ENCODE measurements at places on chromosomes 11 and 22. TPM values are rescaled to one million over a fixed set of nuclear protein-coding genes. Genes with fewer than 3 reads are reported as not detected.

Gene MYEOV
- total RNA-seq = 232 TPM

Gene APOL1
- total RNA-seq = 27.0 TPM

Gene SPI1
- not detected for total RNA-seq

Gene MS4A3
- total RNA-seq = not detected

DNA sequence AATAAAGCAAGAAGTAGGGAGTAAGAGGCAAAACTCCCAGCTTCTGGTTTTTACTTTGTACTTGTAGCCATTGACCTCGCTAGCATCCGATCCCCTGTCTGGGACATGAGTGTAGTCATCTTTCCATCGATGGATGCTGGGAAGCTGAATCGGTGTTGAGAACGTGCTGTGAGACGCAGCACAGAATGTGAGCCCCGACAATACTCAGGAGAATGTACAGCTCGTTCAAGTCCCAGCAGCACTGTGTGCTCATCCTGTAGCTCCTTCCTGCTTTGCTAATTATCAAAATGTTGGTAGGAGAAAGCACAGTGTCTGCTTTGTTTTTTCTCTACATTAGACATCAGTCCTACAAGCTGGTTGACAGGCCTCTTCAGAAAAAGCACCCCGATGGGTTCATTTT, 56.6 kb downstream of the JAM3 start:
- no peak for DNase-seq
- H3K27ac ChIP-seq = no peak overlapping the region
- H3K4me3 ChIP-seq = no peak overlapping the region
- H3K36me3 ChIP-seq = no peaks in the 10 kb centered on the region

GRCh38 chr11:82631722-82632630, 101.7 kb downstream of the FAM181B start:
- no peaks in the 10 kb centered on the region for H3K27me3 ChIP-seq
- H3K27ac ChIP-seq = no peak overlapping the region
- no peaks in the 10 kb centered on the region for H3K4me1 ChIP-seq
- no peak overlapping the region for H3K4me3 ChIP-seq

DNA sequence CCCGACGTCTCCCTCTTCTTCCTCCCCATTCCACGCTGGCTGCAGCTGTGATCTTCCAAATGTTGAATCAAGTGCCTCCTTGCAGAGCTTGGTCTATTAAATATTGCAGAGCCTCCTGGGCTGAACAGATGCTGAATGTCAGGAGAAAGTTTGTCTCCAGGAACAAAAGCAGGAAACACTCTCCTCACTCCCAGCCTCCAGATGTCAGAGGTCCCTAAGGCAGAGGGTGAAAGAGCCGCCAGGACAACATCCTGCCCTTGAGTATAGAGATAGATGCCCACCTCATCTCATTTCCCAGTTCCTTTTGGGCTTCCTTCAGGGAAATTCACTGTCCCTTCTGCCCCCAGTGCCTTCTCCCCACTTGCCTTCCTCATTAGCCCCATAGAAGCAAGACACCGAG, 40.8 kb upstream of the IGSF9B start:
- DNase-seq = no peak
- peaks cover 83% of the 10 kb centered on the region for H3K27me3 ChIP-seq
- no peaks in the 10 kb centered on the region for H3K4me1 ChIP-seq
- no peak overlapping the region for H3K4me3 ChIP-seq
- no peaks in the 10 kb centered on the region for H3K36me3 ChIP-seq

DNA sequence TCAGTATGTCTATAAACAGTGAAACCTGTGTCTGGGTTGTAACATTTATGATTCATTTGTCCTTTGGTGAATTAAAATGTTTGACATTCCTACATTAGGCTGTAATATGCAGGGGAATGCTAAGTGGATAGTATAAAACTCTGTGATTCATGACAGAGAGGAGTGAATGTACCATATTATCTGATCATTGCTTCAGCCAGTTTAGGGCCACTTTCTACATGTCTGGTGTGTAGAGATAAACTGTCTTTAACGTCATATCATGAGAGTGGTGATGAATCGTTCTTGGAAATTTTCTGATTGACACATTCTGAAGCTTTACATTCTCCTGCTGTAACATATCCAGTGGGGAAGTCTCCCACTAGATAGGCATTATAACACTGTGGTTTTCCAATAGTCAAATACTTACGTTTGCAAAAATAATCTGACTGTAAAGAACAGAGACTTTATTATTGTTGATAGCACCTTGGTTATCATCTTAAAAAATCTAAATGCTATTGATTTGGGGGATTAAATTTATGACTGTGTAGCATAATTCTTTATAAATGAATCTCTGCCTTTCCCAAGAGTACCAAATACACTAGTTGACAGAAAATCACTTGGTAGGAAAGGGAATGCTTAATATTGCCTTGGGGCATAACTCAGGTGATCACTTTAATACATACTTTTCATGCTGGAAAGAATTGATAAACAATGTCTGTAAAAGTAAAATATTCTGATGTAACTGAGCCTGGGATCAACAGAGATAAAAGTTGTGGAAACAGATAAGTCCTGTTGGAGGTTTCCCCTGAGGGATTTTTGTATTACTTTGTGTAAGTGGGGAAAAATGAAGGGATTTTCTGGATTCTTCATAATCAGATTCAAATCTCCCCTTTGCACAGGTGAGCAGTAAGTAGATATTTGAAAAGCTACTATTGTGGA, 427.9 kb downstream of the JRKL start:
- DNase-seq = no peak
- H3K4me3 ChIP-seq = no peak overlapping the region
- H3K27ac ChIP-seq = no peak overlapping the region
- H3K4me1 ChIP-seq = no peaks in the 10 kb centered on the region

DNA sequence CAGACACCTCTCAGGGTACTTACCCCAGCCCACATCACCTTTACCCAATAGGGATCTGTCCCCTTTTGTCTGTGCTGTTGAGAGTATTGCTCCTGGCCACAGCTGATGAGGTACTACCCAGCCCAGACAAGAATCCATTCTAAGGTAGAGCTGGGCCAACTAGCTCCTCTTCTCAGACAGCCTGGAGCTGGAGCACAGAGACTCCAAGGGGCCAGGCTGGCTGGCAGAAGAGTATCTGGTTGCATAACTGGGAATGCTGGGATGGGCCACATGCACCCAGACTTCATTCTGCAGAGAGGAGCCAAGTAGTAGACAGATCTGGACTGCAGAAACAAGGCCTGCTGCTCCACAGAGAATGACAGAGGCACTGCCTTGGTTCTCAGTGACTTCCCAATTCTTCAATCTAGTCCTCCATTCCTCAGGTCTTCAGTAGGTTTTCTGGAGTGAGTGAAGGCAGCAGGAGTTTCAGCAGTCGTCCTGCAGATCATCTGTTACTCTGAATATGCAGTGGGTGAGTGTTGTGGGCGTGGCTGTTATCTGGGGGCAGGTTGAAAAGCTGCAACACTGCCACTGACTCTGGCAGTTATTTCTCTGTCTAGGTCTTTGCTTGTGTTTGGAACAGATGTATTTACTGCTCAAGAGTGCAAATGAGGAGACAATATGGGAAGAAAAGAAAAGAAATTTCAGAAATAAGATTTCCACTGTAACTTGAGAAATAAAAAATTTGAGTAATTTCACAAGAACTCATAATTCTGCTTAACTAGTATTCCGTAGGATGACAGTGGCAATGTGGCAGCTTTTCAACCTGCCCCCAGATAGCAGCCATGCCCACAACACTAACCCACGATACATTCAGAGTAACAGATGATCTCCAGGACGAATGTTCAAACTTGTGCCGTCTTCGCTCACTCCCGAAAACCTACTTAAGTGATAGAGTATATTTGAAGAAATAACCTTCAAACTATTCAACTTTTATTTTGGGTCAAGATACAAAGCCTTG, 34.9 kb downstream of the MAPK1 start:
- DNase-seq = no peak
- H3K27ac ChIP-seq = no peak overlapping the region
- no peak overlapping the region for H3K4me3 ChIP-seq
- peaks cover 7% of the 10 kb centered on the region for H3K4me1 ChIP-seq
- H3K27me3 ChIP-seq = no peaks in the 10 kb centered on the region

GRCh38 chr11:98771791-98772190, 249.0 kb upstream of the CNTN5 start:
- no peak overlapping the region for H3K27ac ChIP-seq
- no peaks in the 10 kb centered on the region for H3K27me3 ChIP-seq
- DNase-seq = no peak
- H3K4me1 ChIP-seq = no peaks in the 10 kb centered on the region
- no peak overlapping the region for H3K4me3 ChIP-seq

DNA sequence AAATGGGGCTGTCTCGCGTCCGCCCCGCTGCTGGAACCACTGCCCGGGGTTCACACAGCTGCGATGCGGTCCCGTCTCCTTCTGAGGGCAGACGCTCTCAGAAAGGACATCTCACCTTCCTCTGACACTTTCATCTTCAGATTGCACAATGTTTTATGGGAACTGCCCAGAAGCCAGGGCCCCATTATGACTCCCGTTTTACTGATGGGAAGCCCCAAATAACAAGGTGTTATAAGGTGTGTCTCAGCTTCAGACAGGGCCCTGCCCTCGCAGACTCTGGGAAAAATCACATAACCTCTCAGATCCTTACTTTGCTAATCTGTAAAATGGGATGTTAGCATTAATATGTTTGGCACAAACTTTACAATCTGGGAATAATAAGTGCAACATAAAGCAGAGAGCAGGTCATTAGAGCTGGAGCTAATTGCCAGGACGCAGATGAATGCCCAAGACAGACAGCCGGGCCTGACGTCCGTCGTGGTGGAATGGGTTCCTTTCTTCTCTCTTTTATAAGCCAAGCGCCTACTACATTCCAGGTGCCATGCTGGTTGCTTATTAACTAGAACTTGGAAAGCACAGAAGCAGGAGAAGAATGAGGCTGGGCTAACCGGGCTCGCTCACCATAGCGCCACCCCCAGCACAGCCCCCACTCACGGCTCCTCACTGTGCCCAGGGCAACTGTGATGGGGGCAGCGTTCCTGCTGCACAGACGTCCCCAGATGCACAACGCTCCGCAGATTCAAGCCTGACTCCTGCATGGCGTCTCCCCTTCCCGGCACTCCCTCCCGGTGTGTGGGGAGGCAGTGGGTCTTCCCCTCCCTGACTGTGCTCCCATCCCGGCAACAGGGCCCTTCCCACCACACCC, 43.8 kb downstream of the TRMU start:
- no peaks in the 10 kb centered on the region for H3K27me3 ChIP-seq
- H3K36me3 ChIP-seq = peaks cover 10% of the 10 kb centered on the region
- peaks cover 60% of the 10 kb centered on the region for H3K4me1 ChIP-seq
- peak overlapping the region; percentile 95 for H3K27ac ChIP-seq
- H3K4me3 ChIP-seq = no peak overlapping the region
- DNase-seq = no peak

DNA sequence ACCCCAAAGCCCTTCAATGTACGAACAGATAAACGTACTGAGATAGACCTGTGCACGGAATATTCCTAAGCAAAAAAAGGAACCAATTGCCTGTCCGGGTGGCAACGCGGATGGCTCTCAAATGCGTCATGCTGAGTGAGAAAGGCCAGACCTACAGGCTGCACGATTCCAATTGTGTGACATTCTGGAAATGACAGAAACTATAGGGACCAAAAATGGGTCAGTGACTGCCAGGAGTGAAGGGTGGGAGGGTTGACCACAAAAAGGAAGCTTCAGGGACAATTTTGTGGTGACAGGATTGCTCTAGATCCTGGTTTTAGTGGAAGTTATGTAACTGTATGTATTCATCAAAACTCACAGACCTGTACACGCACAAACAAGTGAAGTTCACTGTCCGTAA, 24.0 kb upstream of the SYT8 start:
- H3K4me1 ChIP-seq = no peaks in the 10 kb centered on the region
- no peak for DNase-seq
- no peak overlapping the region for H3K27ac ChIP-seq
- no peak overlapping the region for H3K4me3 ChIP-seq
- H3K27me3 ChIP-seq = no peaks in the 10 kb centered on the region

DNA sequence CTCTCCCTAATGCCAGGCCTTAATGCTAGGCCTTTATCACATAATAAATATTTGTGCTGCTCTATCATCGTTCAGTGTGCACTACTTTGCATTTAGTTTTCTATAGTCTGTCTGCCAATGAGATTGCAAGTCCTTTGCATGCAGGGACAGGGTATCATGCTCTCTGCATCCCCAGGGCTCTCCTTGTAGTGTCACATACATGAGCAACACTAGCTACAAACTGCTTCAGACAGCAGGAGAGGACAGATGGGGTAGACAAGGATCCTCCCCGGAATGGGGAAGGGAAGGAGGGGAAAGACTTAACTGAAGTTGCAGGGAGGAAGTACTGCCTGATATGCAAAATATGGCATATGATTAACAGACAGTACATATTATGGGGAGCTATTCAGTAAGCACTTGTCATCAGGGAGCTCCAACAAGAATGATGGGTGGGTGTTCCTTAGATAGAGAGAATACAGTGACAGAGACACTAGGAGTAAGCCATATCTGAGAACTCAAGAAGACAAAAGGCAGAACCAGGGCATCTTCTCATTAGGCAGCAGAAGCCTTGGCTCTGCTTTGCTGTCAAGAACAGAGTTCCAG, 42.8 kb downstream of the ZNF202 start:
- no peaks in the 10 kb centered on the region for H3K36me3 ChIP-seq
- peaks cover 61% of the 10 kb centered on the region for H3K27me3 ChIP-seq
- no peak overlapping the region for H3K4me3 ChIP-seq
- H3K27ac ChIP-seq = no peak overlapping the region
- no peak for DNase-seq

- H3K36me3 ChIP-seq = no peaks in the 10 kb centered on the region
- H3K27ac ChIP-seq = no peak overlapping the region
Measured at GRCh38 chr22:23565915-23566704, 14.0 kb downstream of the IGLL1 start.

- peaks cover 13% of the 10 kb centered on the region for H3K27me3 ChIP-seq
- H3K4me3 ChIP-seq = no peak overlapping the region
- no peaks in the 10 kb centered on the region for H3K4me1 ChIP-seq
- no peak for DNase-seq
Measured at GRCh38 chr11:61004761-61005181, 33.3 kb downstream of the CD6 start.

- no peaks in the 10 kb centered on the region for H3K4me1 ChIP-seq
- H3K4me3 ChIP-seq = no peak overlapping the region
- H3K27ac ChIP-seq = no peak overlapping the region
- no peaks in the 10 kb centered on the region for H3K36me3 ChIP-seq
Measured at GRCh38 chr11:121944556-121945230, 171.3 kb downstream of the BLID start.

- peaks cover 8% of the 10 kb centered on the region for H3K27me3 ChIP-seq
- no peaks in the 10 kb centered on the region for H3K4me1 ChIP-seq
- H3K27ac ChIP-seq = no peak overlapping the region
- no peak overlapping the region for H3K4me3 ChIP-seq
Measured at GRCh38 chr11:64620381-64620971, 29.5 kb downstream of the SLC22A12 start.

DNA sequence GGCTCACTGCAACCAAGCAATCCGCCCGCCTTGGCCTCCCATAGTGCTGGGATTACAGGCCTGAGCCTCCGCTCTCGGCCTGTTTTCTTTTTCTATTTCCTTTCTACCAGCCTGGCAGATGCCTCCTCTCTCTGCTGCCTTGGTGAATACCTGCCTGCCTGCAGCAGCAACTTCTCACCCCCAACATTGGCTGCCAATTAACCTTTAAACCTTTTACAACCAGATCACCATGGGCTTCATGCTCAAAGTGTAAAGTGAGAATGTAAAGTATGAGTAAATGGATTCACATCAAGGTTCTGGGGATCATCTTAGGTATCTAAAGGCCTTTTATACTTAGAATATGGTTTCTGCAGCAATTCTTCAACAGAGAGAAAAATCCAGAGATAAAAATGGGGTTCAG, 13.0 kb upstream of the FCHSD2 start:
- no peak for DNase-seq
- H3K4me3 ChIP-seq = no peak overlapping the region
- H3K27me3 ChIP-seq = no peaks in the 10 kb centered on the region
- peaks cover 24% of the 10 kb centered on the region for H3K4me1 ChIP-seq

Data from PC-9 (cell line).